Right kidney (tissue), 9 donors: ENCODE measurements at places on chromosomes 4 and X.

- DNase-seq, result no peak
Observed at GRCh38 chr4:121799208-121799823, 1.8 kb upstream of the EXOSC9 start.

- peak; percentile 60 for DNase-seq
Observed at GRCh38 chrX:71181558-71181909, 36.9 kb downstream of the NLGN3 start.

- no peak for DNase-seq
Observed at GRCh38 chr4:105240037-105240436, 93.4 kb downstream of the TET2 start.

DNA sequence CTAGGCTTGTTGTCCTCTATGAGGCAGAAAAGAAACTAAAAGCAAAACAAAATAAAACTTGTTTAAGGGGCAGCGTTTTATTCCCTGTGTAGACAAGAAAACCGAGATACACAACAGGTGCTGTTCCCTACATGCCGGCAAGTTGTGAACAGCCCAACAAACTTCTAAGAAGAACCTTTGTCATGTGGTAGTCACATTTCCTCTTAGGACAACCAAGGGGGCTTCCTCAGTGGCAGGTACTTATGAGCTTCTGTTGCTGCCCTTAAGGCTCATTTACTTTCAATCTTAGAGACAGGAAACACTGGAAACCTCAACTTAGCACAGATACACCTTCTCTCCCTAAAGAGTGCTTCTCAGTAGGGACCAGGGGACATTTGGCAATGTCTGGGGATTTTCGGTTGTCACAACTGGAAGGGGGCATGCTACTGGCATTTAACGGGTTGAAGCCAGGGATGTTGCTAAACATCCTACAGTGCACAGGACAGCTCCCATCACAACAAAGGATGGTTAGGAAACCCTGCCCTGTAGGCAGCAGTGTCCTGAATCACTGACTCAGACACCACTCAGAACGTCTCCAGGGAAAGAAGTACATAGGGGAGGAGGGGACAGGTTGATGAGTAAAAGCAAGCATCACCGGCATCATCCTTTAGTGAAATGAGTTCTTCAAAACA lies 111.0 kb downstream of the ASB9 start:
- DNase-seq, result no peak

DNA sequence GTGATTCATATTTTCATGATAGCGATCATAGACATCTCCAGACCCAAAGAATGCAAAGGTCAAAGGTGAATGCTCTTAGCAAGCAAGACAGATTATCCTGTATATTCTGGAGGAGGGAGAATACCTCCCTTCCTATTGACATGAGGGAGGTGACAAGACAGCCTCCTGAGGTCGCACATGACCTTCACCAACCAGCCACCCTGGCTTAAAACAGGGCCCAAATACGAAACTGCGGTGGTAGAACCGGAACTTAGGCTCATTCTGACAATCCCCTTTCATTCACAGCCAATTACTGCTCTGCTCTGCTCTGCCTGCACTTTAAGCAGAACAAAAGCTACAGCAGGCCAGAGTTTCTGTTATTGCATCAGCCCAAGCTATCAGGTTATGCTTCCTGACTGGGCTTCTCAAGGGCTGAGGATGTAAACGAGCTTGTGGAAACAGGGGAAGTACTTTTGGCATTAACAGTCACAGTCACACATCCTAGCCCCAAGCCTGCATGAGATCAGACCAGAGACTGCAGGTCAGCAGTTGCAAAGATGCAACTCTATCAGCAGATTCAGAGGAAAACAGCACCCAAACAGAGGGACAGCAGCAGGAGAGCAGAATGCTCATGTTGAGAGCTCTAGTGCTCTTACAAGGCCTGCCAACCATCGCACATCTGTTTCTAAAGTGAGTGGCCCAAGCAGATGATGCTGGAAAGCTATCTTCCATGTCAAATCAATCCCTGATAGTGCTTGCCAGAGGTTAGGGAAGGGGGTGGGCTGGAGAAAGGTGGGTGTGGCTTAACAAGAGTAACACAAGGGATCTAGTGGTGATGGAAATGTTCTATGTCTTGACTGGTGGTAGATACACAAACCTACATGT lies 51.3 kb upstream of the MAP3K15 start:
- DNase-seq, result no peak

- no peak for DNase-seq
Observed at GRCh38 chrX:134368126-134368525, 91.8 kb upstream of the HPRT1 start.

DNA sequence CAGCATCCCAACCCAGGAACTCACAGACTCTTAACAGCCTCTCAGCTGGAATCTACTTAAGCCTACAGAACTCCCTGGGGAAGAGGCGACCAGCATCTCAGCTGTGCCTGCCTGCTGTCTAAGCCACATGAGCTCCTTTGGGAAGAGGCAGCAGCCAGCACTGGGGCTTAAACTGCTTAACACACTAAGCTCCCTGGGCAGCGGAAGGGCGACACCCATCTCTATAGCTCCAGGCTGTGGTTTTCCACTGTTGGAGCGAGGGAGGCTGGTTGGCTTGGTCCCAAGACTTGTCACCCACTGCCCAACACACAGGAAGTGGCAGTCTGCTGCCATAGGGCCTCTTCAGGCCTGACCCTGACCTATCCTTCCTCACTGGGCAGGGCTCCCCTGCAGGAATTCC lies 1544.1 kb upstream of the ADGRL3 start:
- no peak for DNase-seq

- DNase-seq, result no peak
Observed at GRCh38 chr4:77703666-77704065, 98.0 kb downstream of the CXCL13 start.

DNA sequence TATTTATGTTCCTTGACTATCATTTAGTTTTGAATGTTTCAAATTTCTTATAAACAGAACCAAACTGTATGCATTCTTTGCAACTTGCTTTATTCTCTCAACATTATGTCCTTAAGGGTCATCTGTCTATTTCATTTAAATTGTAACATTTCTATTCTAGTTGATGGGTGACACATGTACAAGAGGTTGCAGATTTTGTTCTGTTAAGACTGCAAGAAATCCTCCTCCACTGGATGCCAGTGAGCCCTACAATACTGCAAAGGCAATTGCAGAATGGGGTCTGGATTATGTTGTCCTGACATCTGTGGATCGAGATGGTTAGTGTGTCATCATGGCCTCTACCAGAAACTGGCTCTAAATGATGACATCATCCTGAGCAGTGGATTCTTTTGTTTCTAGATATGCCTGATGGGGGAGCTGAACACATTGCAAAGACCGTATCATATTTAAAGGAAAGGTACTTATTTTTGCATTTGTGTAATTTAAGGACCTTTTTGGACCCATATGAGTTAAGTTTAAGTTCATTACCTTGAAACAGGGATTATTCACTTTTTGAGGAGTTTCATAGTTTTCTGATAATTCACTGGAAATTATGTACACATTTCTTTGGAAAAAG lies 6.1 kb downstream of the LIAS start:
- DNase-seq, result no peak

DNA sequence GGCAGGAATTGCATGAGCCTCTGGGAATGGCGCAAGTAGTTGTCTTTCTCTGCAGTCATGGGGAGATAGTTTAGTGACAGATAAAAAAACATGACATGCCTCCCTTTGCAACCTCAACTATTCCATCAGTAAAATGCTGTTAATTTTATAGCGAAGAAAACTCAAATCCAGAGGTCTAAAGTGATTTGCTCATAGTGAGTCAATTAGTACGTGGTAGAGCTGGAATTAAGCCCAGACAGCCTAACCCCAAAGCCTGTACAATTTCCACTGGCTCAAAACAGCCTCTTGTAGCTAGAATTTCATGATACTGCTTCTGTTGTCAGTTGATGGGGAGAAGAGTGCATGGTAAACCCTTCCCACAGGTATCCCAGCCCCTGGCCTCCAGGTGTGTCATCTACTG lies 81.3 kb upstream of the TRPC5 start:
- DNase-seq, result no peak

DNA sequence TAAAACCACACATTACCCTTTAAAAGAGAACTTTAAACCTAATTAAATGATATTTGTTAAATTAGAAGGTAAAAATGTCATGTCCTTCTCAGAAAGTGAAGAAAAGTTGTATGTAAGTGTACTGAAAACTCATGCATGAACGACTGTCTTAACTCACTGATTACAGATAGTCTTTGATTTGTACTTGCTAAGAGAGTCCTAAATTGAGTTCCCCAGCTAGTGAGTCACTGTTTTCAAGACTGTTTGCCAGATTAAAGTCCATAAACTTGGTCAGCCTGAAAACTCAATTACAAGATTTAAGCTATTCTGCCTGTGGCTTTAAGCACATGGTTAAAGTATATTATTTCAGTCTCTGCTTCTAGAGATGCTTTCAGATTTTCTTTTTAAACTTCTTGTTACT lies 124.9 kb upstream of the ZCCHC13 start:
- DNase-seq, result peak; percentile 1

DNA sequence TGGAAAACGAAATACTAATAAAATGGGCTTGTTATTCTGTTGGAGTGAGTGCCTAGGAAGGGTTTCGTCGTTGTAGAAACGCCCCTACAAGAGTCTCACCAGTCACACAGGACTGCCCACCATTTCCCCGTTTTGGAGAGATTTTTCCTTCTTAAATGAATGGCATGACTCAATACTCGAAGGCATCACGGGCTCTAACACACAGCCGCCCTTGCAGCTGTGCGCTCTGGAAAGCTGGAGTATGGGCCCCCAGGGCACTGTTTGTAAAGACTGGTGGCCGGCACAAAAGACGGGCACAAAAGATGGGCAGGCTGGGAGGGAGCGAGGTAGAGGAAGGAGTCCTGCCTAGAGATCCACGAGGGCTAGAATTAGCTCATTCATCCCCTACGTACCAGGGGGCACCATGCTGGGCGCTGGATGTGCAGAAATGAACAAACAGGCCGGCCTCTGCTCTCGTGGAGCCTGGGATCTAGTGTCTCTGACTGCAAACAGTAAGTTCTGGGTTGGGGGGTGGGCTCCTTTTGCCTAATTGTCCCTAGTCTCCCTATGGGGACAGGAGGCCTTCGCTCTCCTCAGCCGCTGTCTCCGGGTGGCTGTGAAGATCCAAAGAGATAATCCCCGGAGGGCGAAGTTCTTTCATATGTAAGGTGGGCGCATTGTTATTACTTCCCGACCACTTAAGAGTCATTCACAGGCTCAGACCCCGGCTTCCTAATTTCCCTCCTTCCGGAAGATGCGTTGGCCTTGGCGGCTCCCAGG lies 1.0 kb upstream of the SFRP2 start:
- DNase-seq, result peak; percentile 68

DNA sequence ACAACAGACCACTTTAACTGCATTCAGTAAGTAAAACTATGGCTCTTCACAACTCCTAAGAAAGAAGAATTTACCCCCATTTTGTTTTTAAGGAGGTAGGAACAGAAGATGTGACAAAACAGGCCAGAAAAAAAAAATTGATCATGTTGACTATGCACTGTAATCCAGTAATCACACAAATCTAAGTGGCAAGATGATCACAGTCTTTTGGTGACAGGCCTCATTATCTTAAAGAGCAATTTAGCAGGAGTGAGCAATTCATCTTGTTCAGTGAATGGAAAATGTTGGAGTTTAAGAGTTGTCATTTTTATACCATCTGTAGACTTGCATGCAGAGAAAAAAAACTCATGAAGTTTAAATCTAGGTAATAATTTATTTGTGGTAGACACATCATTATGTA lies 115.1 kb downstream of the SLC39A8 start:
- no peak for DNase-seq

DNA sequence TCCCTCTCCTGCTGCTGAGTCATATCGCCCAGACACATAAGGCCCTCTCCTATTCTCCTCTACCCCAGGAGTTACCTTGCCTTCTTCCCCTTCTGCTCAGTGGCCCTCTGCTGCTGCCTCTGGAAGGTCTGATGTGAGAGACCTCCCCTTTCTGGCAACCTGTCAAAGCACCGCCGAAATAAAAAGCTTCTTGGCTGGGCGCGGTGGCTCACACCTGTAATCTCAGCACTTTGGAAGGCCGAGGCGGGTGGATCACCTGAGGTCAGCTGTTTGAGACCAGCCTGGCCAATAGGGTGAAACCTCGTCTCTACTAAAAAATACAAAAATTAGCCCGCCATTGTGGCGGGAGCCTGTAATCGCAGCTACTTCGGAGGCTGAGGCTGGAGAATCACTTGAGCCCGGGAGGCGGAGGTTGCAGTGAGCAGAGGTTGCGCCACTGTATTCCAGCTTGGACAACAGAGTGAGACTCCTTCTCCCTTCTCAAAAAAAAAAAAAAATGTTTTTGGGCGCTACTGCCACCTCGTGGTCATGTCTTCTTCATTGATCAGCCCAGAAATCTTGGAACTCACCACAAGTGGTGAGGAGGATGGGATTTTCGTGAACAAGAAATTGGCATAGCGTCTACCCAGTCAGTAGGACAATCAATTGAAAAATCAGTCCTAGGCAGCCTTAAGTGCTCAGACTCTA lies 8.6 kb upstream of the ZXDA start:
- no peak for DNase-seq

DNA sequence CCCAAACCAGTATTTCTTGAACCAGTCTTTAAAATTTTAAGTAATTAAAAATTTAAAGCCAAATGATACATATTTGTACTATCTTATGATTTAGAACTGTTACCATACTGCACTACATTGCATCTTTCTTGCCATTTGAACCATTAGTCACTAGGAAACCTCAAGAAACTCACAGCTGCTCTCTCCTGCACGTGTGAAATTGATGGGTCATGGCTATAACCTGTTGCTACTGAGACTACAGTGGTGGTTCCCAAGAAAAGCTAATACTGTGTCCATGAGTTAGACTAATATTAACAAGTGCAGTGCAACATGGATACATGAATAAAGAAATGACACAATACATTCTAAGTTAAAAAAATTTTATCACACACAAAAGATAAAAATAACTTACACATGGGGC lies 88.4 kb downstream of the PDE5A start:
- no peak for DNase-seq

DNA sequence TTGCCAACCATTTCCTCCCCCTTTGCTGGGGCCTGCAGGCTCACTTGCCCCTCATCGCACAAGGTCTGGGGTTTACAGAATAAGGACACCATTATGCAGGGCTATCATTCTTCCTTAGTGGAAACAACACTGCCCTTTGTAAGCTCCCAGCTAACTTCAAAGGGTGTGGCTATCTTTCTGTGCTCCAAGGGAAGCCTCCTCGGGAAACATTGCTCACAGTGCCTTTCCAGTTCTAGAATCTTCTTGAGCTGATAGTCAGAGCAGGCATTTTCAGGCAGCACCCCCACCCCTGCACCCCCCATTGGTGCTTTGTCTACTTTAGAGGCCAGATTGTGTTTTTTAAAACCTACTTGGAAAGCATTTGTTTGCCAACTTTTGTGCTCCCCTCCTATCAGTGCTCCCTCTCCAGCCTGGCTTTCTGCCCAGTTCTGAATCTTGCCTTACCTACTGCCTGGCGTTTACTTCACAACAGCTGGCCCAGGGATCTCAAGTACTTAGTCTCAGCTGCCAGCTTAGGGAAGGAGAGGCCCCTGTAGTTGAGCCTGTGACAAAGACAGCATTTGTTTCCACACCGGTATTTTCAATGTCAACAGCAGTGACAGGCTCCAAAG lies 53.5 kb downstream of the PLAC1 start:
- no peak for DNase-seq

- no peak for DNase-seq
Observed at GRCh38 chr4:25795091-25795490, 67.7 kb downstream of the SEL1L3 start.
